ENCODE measurements at places on chromosomes 12 and 14.

GRCh38 chr12:5083955-5084849 lies 40.5 kb downstream of the KCNA5 start:
- peak; percentile 29 for DNase-seq

DNA sequence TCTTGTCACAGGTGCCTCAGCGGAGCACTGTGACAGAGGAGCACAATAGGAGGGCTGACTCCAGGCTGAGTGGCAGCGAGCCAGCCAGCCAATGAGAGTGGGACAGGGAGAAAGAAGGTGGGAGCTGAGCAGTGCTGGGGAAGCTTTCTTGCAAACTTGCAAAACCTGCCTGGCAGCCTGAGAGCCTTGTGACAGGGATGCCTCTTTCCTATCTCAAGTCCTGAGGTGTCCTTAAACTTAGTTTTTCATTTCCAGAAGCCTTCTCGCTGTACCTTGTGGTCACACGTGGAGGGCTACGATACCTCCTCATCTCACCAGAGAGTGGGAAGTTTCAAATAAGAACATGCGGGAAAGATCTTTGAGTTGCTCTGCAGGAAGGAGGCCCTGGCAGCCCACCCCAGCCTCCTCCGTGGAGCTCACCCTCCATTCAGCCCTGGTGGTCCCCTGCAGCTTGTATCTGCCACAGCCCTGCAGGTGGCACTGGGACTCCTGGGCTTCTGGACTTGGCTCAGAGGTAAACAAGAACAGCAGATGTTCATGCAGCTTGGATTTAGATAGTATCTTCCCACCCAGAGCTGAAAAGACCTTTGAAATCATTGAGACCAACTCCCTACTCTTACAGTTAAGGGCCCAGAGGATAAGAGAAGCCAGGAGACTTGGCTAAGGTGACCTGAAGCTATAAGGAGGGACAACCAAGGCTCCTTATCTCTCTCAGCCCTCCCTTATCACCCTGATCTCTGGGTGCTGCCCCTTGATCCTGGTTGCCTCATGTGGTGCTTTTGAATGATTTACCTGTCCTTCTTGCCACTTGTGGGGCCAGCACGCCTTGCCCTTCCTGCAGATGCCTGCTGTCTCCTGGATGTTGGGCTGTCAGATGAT lies 153.5 kb upstream of the MAX start:
- no peak for DNase-seq

DNA sequence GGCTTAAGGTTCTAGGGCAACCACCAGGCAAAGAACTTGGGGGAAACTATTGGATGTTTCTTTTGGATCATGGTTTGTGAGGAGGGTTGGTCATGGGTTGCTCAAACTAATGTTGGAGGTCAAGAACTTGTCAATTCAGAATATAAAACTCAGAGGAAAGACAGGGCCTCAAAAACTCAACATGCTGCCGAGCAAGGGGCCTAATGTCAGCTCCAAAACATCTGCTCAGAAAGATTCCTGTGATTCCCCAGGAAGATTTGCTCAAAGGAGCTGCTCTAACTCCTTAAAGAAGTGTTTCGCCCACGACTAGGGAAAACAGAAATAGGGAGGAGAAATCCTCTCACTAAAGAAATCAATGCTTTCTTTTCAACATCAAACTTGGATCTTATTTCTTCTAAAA lies 3.7 kb upstream of the IGF1 start:
- no peak for DNase-seq

DNA sequence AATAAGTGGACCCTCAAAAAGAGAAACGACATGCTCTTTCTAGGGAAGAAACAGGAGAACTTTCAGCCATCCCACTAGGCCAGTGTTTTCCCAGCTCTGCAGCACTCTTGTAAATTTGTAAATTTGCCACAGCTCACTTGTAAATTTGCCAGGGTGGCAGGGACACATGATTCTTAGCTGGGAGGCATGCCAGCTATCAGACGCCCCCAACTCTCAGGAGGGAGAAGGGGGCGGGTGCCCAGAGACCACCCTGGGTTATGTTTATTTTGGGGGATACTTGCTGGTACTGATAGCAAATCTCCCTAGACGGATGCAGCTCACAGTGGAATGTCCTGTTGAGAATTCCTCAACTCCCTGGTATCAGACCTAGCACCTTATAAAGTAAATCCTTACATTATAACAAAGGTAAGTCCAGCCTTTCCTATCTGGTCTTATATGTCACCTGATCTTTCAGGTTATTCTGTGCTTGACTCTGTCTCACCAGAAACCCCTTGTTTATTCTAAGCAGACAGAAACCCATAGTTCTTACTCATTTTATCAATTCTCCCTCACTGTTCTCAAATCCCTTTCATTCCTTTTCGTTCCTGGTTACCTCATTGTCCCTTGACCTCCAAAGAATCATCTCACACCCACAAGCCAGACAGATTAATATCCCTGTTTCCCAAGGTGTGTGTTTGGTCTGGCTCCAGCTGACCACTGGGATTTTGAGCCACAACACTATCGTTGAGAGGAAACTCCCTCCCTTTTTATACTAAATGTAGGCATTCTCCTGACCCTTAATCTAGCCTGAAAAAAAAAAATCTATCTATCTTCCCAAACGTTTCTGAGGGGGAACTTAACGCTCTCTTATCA lies 69.3 kb upstream of the HMGA2 start:
- DNase-seq: no peak

- no peak for DNase-seq
These were observed 477 bp upstream of the DDX47 start for GRCh38 chr12:12812618-12813119.

- no peak for DNase-seq
These were observed 8.5 kb downstream of the AKT1 start for GRCh38 chr14:104786726-104787675.

- no peak for DNase-seq
These were observed 43.2 kb upstream of the BMAL2 start for GRCh38 chr12:27289414-27289813.

Data from inflammatory macrophage treated with lipopolysaccharide for 4 hours (primary cell).